Hematopoietic multipotent progenitor cell treated with erythropoietin and hydrocortisone succinate and interleukin-3 and kit ligand, for 6 days (in vitro differentiated cells): ENCODE measurements at places on chromosomes 2 and 18.

DNA sequence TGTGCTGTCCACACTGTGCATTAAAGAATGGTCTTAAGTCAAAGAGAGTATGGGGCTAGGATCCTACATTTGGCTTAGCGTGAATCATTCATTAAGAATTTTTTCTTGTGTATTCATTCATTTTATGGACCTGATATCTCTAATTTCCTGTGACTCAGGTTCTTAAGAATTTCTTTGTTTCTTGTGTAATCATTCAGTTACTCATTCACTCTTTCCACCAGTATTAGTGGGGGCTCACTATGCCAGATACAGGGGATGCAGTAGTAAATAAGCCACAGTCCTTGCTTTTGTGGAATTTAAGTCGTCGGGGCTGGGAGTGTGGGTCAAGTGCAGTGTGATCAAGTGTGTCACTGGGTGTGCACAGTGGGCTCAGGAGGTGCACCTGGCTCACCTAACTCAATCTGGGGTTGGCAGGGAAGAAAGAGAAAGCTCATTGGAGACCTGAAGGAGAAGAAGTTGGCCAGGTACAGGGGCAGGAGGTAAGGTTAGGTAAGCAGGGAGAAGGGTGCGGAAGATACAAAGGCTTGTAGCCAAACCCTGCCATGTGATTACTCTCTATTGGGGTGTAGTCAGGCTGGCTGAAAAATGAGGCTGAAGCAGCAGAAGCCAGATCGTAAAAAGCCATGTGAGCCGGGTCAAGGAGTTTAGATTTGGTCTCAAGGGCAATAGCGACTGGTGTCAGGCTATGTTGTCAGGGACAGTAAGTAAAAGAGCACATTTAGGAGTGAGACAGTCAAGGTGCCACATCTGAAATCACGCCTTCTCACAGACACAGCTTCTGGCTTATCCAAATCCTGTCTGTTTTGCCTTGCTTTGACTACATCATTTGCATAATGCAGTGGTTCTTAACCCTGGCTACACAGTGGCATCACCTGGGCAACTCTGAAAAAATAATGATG is 67.2 kb downstream of the KCTD1 start:
- DNase-seq: no peak

GRCh38 chr18:62360805-62361204 is 35.7 kb downstream of the TNFRSF11A start:
- DNase-seq: no peak

- no peak for DNase-seq
These were observed 3.4 kb downstream of the SDC1 start for GRCh38 chr2:20221555-20221973.

DNA sequence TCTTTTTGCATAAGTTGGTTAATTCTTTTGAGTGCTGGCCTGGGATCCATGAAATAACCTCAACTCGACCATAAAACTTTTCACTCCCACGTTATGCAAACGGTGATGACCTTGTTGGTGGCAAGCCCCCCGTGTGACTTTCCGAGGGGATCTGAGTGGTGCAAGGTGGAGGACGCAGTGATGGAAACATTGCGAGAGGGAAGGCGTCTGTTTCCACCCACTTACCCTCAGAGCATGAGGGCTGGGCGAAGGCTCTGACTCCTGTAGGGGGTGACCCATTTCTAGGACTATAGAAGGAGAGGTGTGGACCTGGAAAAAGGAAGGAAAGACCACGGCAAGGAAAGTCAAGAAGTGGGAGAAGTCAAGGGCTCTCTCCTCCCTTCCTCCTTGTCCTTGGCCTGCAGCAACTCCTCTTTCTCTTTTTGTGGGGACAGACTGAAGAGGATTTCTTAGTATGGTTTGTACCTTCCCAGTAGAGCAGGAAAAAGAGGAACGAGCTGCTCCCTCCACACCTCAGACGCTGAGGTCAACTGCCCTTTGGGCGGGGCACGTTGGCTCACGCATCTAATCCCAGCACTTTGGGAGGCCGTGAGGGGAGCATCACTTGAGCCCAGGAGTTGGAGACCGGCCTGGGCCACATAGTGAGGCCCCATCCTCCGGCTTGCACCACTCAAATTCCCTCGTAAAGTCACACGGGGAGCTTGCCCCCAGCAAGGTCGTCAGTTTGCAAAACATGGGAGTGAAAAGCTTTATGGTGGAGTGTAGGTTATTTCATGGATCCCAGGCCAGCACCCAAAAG is 15.5 kb upstream of the CD8A start:
- DNase-seq: no peak

GRCh38 chr2:96759548-96759947 is 1.2 kb upstream of the CNNM4 start:
- peak; percentile 11 for DNase-seq

DNA sequence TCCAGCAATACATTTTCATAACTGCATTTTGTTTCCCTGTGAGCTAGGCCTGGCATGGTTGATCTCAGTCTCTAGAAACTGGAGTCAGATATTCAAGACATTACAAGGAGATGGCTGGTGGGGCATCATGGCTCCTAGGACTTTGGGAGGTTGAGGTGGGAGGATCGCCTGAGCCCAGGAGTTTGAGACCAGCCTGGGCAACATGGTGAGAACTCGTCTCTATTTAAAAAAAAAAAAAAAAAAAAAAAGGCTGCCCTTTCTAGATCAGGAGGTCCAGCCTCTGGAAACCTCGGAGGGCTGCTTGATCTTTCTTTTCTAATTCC is 362 bp upstream of the VAMP8 start:
- no peak for DNase-seq

DNA sequence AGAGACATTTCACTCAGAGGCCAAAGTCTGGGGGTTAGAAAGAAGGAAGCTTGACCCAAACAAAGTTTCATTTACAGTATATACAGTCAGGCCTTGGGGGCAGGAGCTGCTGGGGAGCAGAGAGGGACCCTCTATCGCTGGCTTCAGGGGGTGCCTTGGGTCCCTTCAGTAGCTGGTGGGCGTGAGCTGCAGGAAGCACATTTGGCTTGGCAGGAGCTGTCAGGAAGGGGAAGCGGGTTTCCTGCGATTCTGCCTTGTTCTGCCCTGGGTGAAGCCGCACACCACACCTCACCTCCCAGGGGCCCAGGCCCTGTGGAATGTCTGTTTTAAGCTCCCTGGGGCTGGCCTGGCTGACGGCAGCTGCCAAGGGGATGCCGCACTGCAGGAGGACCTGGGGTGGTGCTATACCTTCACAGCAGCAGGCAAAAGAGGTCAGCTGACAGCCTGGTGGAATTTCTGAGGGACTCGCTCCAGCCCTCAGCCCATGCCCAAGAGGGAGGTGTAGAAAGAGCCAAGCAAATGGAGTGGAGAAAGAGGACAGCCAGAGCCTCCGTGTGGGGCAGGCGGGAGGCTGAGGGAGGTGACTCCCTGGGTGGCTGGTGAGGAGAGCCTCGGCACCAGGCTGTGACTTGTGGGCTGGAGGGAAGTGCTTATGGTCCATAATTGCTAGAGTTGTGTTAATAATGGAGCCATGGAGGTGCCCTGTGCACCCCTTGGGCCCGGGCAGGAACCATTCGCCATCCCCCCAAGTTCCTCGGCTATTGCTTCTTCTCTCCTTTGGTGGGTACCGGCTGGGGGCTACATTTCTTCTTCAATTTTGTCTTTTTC is 43.9 kb downstream of the PSD4 start:
- DNase-seq: peak; percentile 23

GRCh38 chr2:180202467-180202951 is 195.4 kb upstream of the CWC22 start:
- no peak for DNase-seq

GRCh38 chr2:108594982-108595464 is 60.8 kb downstream of the LIMS1 start:
- peak; percentile 96 for DNase-seq
